ENCODE measurements at places on chromosomes 3 and 15. TPM values are rescaled to one million over a fixed set of nuclear protein-coding genes. Genes with fewer than 3 reads are reported as not detected.

Gene HRH1
- total RNA-seq, result 9.0 TPM

Gene RHCG
- total RNA-seq, result not detected

Gene GASK1A
- 0.11 TPM for total RNA-seq

Gene ZBED2
- 1.0 TPM for total RNA-seq

Gene ATP10A
- 7.5 TPM for total RNA-seq

Gene VIPR1
- total RNA-seq, result 31.7 TPM

Gene ISLR
- 0.29 TPM for total RNA-seq
